Activated CD8-positive, alpha-beta memory T cell treated with anti-CD3 and anti-CD28 coated beads, Interleukin-2, amount 10 ng/mL, durations not matched to agents 7 days and 5 days (primary cell): ENCODE measurements at places on chromosomes 1 and 21. TPM values are rescaled to one million over a fixed set of nuclear protein-coding genes. Genes with fewer than 3 reads are reported as not detected.

The MYOC gene
- not detected for total RNA-seq

GRCh38 chr1:116769561-116769977 is 15.3 kb downstream of the CD2 start:
- peak; percentile 91 for DNase-seq
- H3K4me3 ChIP-seq = peak overlapping the region; percentile 58
- H3K4me1 ChIP-seq = peaks cover 85% of the 10 kb centered on the region
- H3K27ac ChIP-seq = peak overlapping the region; percentile 97
- H3K27me3 ChIP-seq = no peaks in the 10 kb centered on the region
- H3K36me3 ChIP-seq = peaks cover 65% of the 10 kb centered on the region

GRCh38 chr1:54380290-54380882 is 25.8 kb downstream of the SSBP3 start:
- H3K4me1 ChIP-seq = peaks cover 60% of the 10 kb centered on the region
- no peaks in the 10 kb centered on the region for H3K27me3 ChIP-seq
- H3K27ac ChIP-seq = peak overlapping the region; percentile 36
- H3K36me3 ChIP-seq = peaks cover 14% of the 10 kb centered on the region

The AMY1A gene
- not detected for total RNA-seq

The LCE1D gene
- total RNA-seq = not detected

GRCh38 chr1:53567450-53567849 is 108.3 kb downstream of the DMRTB1 start:
- no peaks in the 10 kb centered on the region for H3K36me3 ChIP-seq
- H3K27ac ChIP-seq = no peak overlapping the region
- peaks cover 7% of the 10 kb centered on the region for H3K4me1 ChIP-seq
- no peak for DNase-seq

The CYYR1 gene
- not detected for total RNA-seq

- no peak for DNase-seq
- no peak overlapping the region for H3K27ac ChIP-seq
- peaks cover 91% of the 10 kb centered on the region for H3K4me1 ChIP-seq
- H3K36me3 ChIP-seq = no peaks in the 10 kb centered on the region
- no peaks in the 10 kb centered on the region for H3K27me3 ChIP-seq
These were observed 79.9 kb downstream of the ITPKB start for GRCh38 chr1:226659136-226659535.

DNA sequence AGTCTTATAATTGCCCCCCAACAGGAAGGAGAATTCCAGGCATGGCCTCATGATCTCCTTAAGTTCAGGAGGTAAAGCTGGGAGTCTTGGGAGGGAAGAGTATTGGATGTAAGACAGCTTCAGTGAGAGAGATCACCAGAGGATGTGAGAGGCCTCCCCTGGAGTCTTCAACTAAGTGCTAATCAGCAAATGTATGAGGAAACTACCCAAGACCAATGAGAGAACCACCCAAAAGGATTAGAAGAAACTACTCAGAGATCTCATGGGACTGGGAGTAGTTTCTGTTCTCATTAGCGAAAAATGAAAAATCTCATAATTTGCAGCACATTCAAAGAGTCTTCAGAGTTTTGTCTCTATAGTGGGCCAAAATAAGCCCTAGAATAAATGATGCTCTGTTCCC is 36.6 kb upstream of the WNT2B start:
- peaks cover 50% of the 10 kb centered on the region for H3K27me3 ChIP-seq
- DNase-seq = no peak
- no peak overlapping the region for H3K27ac ChIP-seq

The KIF17 gene
- not detected for total RNA-seq

- DNase-seq = no peak
- no peak overlapping the region for H3K27ac ChIP-seq
- no peaks in the 10 kb centered on the region for H3K4me1 ChIP-seq
- no peaks in the 10 kb centered on the region for H3K36me3 ChIP-seq
- no peaks in the 10 kb centered on the region for H3K27me3 ChIP-seq
These were observed 23.2 kb upstream of the SLC2A1 start for GRCh38 chr1:42981871-42982270.

The RXFP4 gene
- total RNA-seq = not detected

The CD1B gene
- not detected for total RNA-seq

The ANP32E gene
- total RNA-seq = 130 TPM

The BNIPL gene
- total RNA-seq = 2.0 TPM

GRCh38 chr1:43319288-43319687 is 18.3 kb upstream of the MPL start:
- no peaks in the 10 kb centered on the region for H3K27me3 ChIP-seq
- no peaks in the 10 kb centered on the region for H3K36me3 ChIP-seq
- H3K4me3 ChIP-seq = no peak overlapping the region
- H3K4me1 ChIP-seq = no peaks in the 10 kb centered on the region

GRCh38 chr1:39722495-39722894 is 16.2 kb upstream of the PPIE start:
- no peak for DNase-seq
- peaks cover 10% of the 10 kb centered on the region for H3K4me1 ChIP-seq
- peaks cover 66% of the 10 kb centered on the region for H3K27me3 ChIP-seq

- DNase-seq = peak; percentile 59
- no peaks in the 10 kb centered on the region for H3K36me3 ChIP-seq
- peaks cover 53% of the 10 kb centered on the region for H3K27me3 ChIP-seq
- H3K27ac ChIP-seq = no peak overlapping the region
- peaks cover 19% of the 10 kb centered on the region for H3K4me1 ChIP-seq
These were observed 1.1 kb downstream of the ADGRB2 start for GRCh38 chr1:31762726-31763670.

The PTPRU gene
- total RNA-seq = 0.47 TPM

GRCh38 chr1:78702426-78702825 is 52.8 kb downstream of the IFI44 start:
- no peak overlapping the region for H3K27ac ChIP-seq
- peaks cover 11% of the 10 kb centered on the region for H3K27me3 ChIP-seq
- H3K4me3 ChIP-seq = no peak overlapping the region
- H3K4me1 ChIP-seq = no peaks in the 10 kb centered on the region
- no peaks in the 10 kb centered on the region for H3K36me3 ChIP-seq
- no peak for DNase-seq

GRCh38 chr1:189607477-189608096 is 870.1 kb downstream of the BRINP3 start:
- no peaks in the 10 kb centered on the region for H3K36me3 ChIP-seq
- H3K27ac ChIP-seq = no peak overlapping the region
- no peaks in the 10 kb centered on the region for H3K27me3 ChIP-seq
- no peaks in the 10 kb centered on the region for H3K4me1 ChIP-seq

DNA sequence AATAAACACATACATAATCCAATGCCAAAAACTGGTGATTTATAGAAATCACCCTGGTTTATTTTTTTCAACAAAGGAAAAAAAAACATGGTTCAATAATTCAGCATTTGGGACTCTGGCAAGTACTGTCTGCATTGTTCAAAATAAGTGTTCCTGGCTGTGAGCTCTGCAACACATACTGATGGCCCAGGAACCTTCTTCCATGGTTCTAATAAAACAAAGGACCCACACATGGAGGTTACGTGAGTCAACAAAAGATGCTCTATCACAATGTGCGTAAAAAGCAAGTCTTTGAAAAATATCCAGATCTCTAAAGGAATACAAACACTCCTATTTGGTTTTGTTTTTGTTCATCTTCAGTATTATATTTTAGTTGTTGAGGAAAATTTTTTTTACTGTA is 37.9 kb upstream of the C1orf198 start:
- H3K36me3 ChIP-seq = peaks cover 26% of the 10 kb centered on the region
- H3K27ac ChIP-seq = no peak overlapping the region
- H3K4me1 ChIP-seq = no peaks in the 10 kb centered on the region
- H3K27me3 ChIP-seq = no peaks in the 10 kb centered on the region
- DNase-seq = no peak
- no peak overlapping the region for H3K4me3 ChIP-seq

DNA sequence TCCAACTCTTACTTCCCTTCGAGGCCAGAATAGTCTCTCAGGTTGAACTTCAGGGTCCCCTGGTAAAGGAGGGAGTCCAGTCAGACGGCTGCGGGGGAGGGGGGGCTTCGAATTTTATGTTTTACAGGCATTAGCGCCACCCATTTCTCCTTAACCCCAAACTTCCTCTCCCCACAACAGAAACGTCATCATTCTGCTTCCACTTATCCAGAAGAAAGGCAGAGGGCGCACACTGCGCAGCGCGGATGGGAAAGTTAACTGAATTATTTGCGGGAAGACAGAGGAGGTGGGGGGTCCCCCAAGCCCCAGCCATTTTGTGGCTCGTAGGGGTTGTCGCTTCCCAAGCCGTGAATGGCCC is 529 bp upstream of the PRMT2 start:
- H3K4me1 ChIP-seq = peaks cover 54% of the 10 kb centered on the region
- H3K27ac ChIP-seq = peak overlapping the region; percentile 94
- no peaks in the 10 kb centered on the region for H3K27me3 ChIP-seq
- peaks cover 12% of the 10 kb centered on the region for H3K36me3 ChIP-seq

The LEFTY2 gene
- total RNA-seq = not detected

DNA sequence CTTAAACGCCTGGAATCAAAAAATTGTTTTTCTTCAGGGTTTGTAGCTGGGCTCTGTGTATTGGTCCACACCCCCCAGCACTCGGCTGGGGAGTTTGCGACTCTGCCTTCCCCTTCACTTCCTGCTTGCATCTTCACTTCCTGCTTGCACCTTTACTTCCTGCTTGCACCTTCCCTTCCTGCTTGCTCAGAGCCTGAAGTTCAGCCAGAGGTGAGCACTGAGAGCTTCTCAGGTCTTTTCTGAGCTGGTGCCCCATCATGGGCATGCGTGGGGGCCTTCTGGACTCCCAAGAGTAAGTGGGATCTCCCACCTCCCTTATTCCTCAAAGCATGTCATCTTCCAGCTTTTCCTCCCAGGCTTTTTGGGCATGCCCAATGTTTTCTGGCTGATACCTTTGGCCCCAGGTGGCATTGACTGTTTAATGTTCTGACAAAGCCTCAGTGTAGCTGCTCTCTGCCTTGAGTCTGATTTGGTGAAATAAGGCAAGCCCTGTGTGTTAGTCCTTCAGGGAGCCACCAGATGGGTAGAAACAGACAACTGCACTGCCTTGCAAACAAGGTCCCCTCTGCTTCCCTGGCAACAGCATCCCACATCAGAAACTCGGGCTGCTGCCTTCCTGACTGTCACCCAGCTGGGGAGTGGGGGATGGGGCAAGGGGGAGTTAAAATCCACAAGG is 3.5 kb downstream of the KRTAP10-2 start:
- peaks cover 19% of the 10 kb centered on the region for H3K36me3 ChIP-seq
- H3K27ac ChIP-seq = peak overlapping the region; percentile 70
- peaks cover 14% of the 10 kb centered on the region for H3K4me1 ChIP-seq
- H3K4me3 ChIP-seq = peak overlapping the region; percentile 23
- no peaks in the 10 kb centered on the region for H3K27me3 ChIP-seq

DNA sequence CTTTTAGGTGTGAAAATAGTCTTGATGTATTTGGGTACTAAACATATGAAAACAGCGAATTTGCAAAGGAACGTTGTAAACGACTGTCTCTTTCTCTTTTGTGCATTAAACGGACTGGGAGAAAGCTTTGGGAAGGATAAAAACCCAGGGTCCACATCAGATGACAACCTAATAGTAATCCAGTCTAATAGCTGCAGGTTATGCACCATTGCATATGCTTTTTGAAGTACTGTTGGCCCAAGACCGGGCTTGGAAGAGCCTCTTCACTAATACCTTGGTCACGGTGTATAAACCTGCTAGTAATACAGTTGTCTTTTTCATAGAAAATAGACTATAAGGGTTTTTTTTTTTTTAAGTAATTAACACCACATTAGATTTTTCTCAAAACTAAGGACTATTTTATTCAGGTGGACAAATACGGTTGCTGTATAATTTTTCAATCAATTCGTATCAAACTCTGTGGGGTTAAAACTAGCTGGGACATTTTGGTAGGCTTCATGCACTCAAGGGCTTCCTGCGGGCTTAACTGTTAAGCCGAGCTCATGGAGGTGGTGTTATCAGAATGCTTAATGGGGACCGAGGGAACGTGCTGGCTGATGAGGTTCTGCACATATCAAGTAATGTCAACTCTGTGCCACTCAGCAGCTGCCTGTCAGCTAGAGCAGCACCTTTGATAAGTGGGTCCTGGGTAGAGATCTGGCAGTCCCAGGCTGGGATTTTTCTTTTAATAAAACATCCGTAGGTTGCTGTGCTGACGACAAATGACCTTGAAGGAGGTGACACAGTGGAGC is 2.1 kb downstream of the RYR2 start:
- H3K27me3 ChIP-seq = peaks cover 46% of the 10 kb centered on the region
- peaks cover 16% of the 10 kb centered on the region for H3K4me1 ChIP-seq
- peaks cover 3% of the 10 kb centered on the region for H3K36me3 ChIP-seq
- H3K27ac ChIP-seq = peak overlapping the region; percentile 26
- DNase-seq = no peak

- no peak overlapping the region for H3K27ac ChIP-seq
- peaks cover 4% of the 10 kb centered on the region for H3K27me3 ChIP-seq
- H3K4me1 ChIP-seq = peaks cover 27% of the 10 kb centered on the region
- H3K4me3 ChIP-seq = no peak overlapping the region
- H3K36me3 ChIP-seq = no peaks in the 10 kb centered on the region
These were observed 102.6 kb downstream of the ADSS2 start for GRCh38 chr1:244349103-244349531.

The FNDC10 gene
- total RNA-seq = 3.1 TPM

DNA sequence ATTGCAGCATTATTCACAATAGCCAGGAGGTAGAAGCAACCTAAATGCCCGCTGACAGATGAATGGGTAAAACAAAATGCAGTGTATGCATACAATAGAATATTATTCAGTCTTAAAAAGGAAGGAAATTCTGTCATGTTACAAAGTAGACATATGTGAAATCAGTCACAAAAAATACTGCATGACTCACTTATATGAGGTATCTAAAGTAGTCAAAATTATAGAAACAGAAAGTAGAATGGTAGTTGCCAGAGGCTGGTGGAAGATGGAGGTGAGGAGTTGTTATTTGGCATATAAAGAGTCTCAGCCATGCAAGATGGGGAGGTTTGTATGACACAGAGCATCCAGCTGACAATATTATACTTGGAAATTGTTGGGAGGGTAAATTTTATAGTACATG is 43.0 kb upstream of the EGLN1 start:
- no peak overlapping the region for H3K27ac ChIP-seq
- H3K4me1 ChIP-seq = peaks cover 24% of the 10 kb centered on the region
- no peak for DNase-seq
- peaks cover 29% of the 10 kb centered on the region for H3K36me3 ChIP-seq
- H3K4me3 ChIP-seq = no peak overlapping the region

GRCh38 chr21:33007747-33008146 is 18.0 kb upstream of the OLIG2 start:
- no peak overlapping the region for H3K27ac ChIP-seq
- H3K27me3 ChIP-seq = peaks cover 44% of the 10 kb centered on the region
- H3K4me1 ChIP-seq = no peaks in the 10 kb centered on the region

The S100PBP gene
- 102 TPM for total RNA-seq

DNA sequence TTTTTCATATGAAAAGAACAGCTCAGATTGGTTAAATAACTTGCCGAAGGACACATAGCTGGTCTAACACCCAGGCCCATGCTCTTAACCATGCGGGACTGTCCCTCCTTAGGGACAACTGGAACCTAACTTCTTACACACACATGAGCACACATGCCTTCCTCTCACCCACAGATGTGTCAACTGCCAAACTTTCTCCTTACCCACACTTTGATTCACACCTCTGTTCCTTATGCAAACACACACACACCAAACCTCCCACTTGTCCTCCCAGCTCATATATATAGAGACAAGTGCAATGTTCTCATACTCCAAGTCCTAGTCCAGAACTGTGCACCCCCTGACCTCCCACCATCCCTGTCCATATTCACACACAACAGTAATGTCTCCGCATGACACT is 4.3 kb downstream of the RAB25 start:
- no peaks in the 10 kb centered on the region for H3K27me3 ChIP-seq
- peak overlapping the region; percentile 2 for H3K27ac ChIP-seq
- no peak for DNase-seq
- no peaks in the 10 kb centered on the region for H3K36me3 ChIP-seq
